Chondrocyte (in vitro differentiated cells): ENCODE measurements at places on chromosomes 13 and 19. TPM values are rescaled to one million over a fixed set of nuclear protein-coding genes. Genes with fewer than 3 reads are reported as not detected.

DNA sequence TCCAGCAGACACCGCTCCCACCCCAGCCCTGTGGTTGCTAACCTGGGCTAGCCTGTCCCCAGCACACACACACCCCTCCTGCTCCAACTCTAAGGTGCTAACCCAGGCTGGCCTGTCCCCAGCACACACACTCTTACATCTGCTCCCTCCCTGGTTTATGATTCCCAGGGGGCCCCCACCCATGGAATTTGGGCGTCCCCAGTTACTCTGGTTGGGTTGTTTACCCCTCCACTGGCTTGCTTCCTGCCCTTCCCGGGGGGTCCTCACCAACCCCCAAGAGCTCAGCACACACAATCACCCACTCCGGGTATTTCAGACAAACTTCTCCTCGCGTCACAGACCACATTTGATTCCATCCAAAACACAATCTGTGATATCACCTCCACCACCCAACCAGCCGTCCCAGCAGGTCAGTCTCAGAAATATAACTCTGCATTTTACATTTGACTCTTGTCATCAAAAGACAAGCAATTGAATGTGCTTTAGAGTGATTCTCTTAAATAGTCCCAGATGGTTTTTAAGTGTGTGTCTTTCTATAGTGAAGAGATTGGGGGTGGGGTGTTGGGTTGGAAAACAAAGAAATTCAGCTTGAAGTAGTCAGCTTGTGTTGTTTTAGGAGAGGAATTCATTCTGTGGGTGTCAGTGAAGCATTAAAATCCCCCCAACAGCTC lies 20.1 kb downstream of the COL4A2 start:
- peak; percentile 81 for DNase-seq
- peak overlapping the region; percentile 95 for H3K27ac ChIP-seq
- no peaks in the 10 kb centered on the region for H3K27me3 ChIP-seq
- H3K4me1 ChIP-seq = peaks cover 100% of the 10 kb centered on the region
- H3K36me3 ChIP-seq = peaks cover 28% of the 10 kb centered on the region

- no peaks in the 10 kb centered on the region for H3K36me3 ChIP-seq
- H3K4me3 ChIP-seq = no peak overlapping the region
These were observed 114.3 kb downstream of the TEX26 start for GRCh38 chr13:31046711-31047279.

GRCh38 chr13:66914155-66914554 lies 316.0 kb downstream of the PCDH9 start:
- no peak overlapping the region for H3K4me3 ChIP-seq
- peaks cover 21% of the 10 kb centered on the region for H3K4me1 ChIP-seq
- H3K27ac ChIP-seq = peak overlapping the region; percentile 80
- DNase-seq = no peak
- no peaks in the 10 kb centered on the region for H3K27me3 ChIP-seq
- H3K36me3 ChIP-seq = peaks cover under 1% of the 10 kb centered on the region

GRCh38 chr13:53100394-53101063 lies 71.9 kb downstream of the OLFM4 start:
- H3K4me1 ChIP-seq = no peaks in the 10 kb centered on the region
- H3K27me3 ChIP-seq = no peaks in the 10 kb centered on the region
- H3K36me3 ChIP-seq = no peaks in the 10 kb centered on the region
- H3K4me3 ChIP-seq = no peak overlapping the region

GRCh38 chr13:110447801-110448200 lies 113.7 kb downstream of the RAB20 start:
- DNase-seq = no peak
- H3K27ac ChIP-seq = peak overlapping the region; percentile 89
- H3K27me3 ChIP-seq = no peaks in the 10 kb centered on the region
- H3K36me3 ChIP-seq = peaks cover 46% of the 10 kb centered on the region

SERPINE3 gene
- not detected in 3 replicates for total RNA-seq

- no peak overlapping the region for H3K27ac ChIP-seq
- H3K36me3 ChIP-seq = peaks cover 14% of the 10 kb centered on the region
- H3K4me3 ChIP-seq = no peak overlapping the region
- H3K4me1 ChIP-seq = peaks cover 24% of the 10 kb centered on the region
These were observed 26.4 kb downstream of the MYO9B start for GRCh38 chr19:17101686-17102628.

DNA sequence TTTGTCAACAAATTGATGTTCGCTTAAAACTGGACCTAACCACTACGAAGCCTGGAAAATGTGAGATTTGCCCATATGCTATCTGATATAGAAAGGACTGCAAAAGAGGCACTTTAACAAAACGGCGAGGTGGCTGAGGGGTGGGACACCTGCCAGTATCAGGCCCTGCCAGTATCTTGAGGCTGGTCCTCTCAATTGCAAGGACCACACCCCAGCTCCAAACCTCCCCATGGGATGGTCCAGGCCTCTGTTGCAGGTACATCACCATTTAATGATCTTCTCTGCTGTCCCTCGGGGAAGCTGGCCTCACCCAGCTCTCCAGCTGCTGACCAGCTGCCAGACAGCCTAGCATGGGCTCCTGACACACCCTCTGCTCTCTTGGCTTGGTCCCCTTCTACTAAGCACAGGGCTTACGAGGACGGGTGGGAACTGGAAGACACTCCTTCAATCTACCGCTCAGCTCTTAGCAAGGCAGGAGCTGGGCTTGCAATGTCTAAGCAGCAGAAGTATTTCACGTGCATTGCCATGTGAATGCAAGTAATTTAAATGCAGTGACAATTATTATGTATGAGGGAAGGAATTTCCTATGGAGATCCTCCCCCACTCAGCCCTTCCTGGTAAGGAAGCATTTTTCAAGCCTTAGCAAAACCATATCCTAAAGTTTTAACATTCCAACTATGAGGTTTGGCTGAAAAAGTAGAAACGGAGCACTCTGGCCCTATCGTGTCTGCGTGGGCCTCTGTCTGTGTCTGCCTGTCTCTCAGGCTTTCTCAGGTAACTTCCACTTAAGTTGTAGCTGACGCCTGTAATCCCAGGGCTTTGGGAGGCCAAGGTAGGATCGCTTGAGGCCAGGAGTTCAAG lies 63.9 kb downstream of the LATS2 start:
- peak overlapping the region; percentile 53 for H3K4me3 ChIP-seq
- H3K27ac ChIP-seq = peak overlapping the region; percentile 96
- peak; percentile 36 for DNase-seq
- peaks cover 52% of the 10 kb centered on the region for H3K4me1 ChIP-seq

CLC gene
- not detected in 3 replicates for total RNA-seq

DKKL1 gene
- 1.5 to 2.4 TPM (median 2.1 TPM) in 3 replicates for total RNA-seq

NLRP4 gene
- total RNA-seq = not detected in 3 replicates

DNA sequence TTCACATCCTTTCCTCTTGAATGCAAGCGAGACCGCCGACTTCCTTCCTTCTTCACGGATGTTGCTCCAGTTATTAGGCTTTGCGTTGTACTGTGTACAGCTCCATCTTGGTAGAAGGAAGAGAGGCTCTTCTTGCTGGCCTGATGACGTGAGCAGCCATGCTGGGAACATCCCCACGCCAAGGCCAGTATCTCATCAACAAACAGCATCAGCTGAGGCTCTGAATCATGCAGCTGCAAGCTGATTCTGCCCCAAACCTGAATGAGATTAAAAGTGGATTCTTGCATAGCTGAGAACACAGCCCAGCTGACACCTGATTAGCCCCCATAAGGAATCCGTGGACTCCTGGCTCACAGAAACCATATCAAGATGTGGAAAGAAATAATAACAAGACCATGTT lies 809.6 kb downstream of the EFNB2 start:
- H3K4me1 ChIP-seq = no peaks in the 10 kb centered on the region
- no peaks in the 10 kb centered on the region for H3K27me3 ChIP-seq
- no peak overlapping the region for H3K27ac ChIP-seq
- no peaks in the 10 kb centered on the region for H3K36me3 ChIP-seq

DNA sequence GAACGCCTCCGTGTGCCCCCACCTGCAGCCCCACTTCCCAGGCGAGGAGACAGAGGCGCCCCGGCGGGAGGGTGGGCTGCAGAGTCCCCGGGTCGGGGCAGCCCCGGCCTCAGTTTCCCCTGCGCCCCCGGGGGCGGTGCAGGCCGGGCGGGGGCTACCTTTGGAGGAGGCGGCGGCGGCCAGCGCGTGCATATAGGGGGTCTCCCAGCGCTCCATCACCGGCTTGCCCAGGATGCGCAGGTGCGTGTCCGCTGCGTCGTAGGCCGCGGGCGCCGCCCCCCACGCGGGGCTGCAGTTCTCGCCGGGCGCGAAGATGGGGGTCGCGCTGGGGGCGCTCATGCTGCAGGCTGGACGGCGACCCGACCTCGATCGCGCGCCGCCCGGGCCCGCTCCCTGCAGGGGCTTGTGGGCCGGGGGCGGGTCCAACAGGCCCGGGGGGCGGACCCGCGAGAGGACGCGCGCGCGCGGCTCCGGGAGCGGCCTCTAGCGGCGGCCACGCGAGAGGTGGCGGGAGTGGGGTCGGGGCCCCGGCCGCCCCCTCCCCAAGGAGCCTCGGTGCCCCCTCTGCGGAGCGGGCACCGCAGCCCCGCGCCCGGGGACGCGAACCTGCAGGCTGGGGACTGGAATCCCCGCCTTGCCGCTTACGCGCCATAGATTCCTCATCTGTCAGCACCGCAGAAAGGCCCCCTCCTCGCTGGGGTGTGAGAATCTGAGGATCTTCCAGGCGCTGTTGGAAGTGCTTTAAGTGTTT lies at the start of gene GAMT:
GAMT (minus strand) TSS at position 405 of the 751 bp plus-strand sequence; CDS start at position 339, 66 bp downstream.
- no peaks in the 10 kb centered on the region for H3K36me3 ChIP-seq
- DNase-seq = no peak
- H3K27ac ChIP-seq = peak within 1 kb of the TSS; percentile 36
- H3K4me3 ChIP-seq = peak within 1 kb of the TSS; percentile 69
- H3K27me3 ChIP-seq = no peaks in the 10 kb centered on the region
- peaks cover 6% of the 10 kb centered on the region for H3K4me1 ChIP-seq

GRCh38 chr19:47176627-47177090 lies 46.0 kb downstream of the SAE1 start:
- peaks cover 26% of the 10 kb centered on the region for H3K4me1 ChIP-seq
- no peak overlapping the region for H3K4me3 ChIP-seq
- H3K27me3 ChIP-seq = no peaks in the 10 kb centered on the region
- DNase-seq = no peak
- peaks cover 23% of the 10 kb centered on the region for H3K36me3 ChIP-seq
- peak overlapping the region; percentile 89 for H3K27ac ChIP-seq

GRCh38 chr19:38674388-38675171 lies 27.1 kb downstream of the ACTN4 start:
- H3K4me3 ChIP-seq = no peak overlapping the region
- H3K27me3 ChIP-seq = no peaks in the 10 kb centered on the region
- no peak for DNase-seq
- H3K36me3 ChIP-seq = peaks cover 8% of the 10 kb centered on the region
- peak overlapping the region; percentile 87 for H3K27ac ChIP-seq

OR7E24 gene
- total RNA-seq = not detected in 3 replicates

- peaks cover 15% of the 10 kb centered on the region for H3K4me1 ChIP-seq
- peak overlapping the region; percentile 58 for H3K4me3 ChIP-seq
- H3K27ac ChIP-seq = no peak overlapping the region
These were observed 545 bp downstream of the BTBD2 start for GRCh38 chr19:2014731-2015607.

DNA sequence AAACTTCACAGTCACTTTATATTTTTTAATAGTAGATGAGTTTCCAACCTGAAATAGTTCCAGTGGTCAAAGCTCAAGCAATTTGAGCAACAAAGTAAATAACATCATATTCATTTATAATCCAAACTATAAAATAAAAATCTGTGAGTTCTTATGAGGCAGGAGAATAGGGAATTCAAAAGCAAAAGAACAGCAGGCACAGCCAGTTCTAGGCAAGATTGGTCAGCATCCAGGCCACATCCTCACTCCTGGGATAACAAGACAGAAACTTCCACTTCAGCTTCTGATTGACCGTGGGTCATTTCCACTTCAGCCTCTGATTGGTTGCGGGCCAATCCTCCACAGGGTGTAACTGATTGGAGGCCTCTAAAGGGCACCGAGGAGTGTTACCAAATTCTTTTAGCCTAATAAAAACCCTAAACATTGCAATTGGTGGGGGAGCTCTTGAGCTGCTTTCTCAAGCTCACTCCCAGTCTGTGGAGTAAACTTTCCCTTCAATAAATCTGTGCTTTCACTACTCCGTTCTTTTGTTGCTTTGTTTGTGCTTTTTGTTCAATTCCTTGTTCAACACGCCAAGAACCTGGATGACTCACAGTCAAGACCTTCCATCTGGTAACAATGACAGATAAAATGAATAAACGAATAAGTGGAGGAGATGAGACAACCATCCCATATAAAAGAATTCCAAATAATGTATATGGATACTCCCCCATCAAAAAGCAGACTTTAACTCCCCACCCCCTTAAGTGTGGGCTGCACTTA lies 42.6 kb upstream of the AMER2 start:
- no peak for DNase-seq
- H3K36me3 ChIP-seq = no peaks in the 10 kb centered on the region
- H3K27me3 ChIP-seq = peaks cover 15% of the 10 kb centered on the region
- H3K27ac ChIP-seq = no peak overlapping the region
- H3K4me1 ChIP-seq = no peaks in the 10 kb centered on the region

- no peak for DNase-seq
- H3K4me3 ChIP-seq = no peak overlapping the region
- no peaks in the 10 kb centered on the region for H3K27me3 ChIP-seq
- no peak overlapping the region for H3K27ac ChIP-seq
These were observed 38.3 kb downstream of the ZIC2 start for GRCh38 chr13:100019780-100020356.

DNA sequence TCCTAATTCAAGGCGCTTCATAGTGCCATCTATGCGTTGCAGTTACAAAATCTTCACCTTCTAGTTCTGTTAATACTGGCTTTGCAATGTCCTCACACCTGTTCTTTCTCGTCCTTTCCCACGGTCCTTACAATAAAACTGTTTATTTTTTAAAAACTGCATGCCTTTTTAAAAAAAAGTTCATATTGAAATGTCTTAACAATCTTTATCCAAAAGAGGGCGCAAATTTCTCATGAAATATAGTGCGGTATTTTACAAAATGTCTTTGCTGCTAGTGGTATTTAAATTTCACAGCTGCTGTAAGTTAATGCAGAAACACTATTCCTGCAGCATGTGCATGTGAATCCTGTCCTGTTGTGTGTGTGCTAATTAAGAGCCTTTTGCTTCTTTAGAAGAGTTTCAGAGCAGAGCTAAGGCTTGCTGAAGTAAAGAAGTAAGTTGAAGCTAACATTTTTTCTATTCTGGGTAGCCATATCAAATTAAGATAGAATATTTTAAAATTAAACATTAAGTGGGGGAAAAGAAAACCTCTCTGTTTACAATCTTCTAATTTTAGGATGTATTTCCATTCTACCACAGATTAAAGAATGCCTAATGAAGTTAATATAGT lies 15.8 kb upstream of the CLDN10 start:
- no peak overlapping the region for H3K27ac ChIP-seq
- H3K36me3 ChIP-seq = no peaks in the 10 kb centered on the region
- no peak for DNase-seq
